CD4-positive, alpha-beta T cell treated with Interleukin-10 for 1 hour (primary cell): ENCODE measurements at places on chromosomes 4 and X.
A peak's percentile ranks its signal among the peaks of the same experiment; 100 is the strongest.

- DNase-seq: no peak
Observed at GRCh38 chr4:181018472-181018871, 1224.7 kb upstream of the TENM3 start.

DNA sequence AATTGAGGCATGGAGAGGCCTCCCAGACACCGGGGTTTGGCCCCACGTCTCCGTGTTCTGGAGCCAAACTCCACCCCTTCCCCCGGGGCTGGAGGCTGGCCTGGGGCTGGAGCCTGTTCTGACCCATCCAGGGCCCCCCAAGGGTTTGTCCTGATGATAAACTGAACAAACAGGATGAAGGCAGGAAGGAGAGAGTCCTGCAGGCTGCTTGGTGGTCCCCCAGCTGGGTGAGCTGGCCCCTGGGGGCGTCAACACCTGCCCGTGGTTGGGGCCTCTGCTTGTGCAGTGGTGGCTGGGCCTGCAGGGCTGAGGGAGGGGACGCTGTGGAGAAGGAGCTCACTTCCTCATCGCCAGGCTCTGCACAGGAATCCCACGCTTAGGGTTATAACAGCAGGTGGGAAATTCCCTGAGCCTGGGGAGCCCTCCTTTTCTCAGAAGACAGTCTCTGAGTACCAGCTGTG is 2.3 kb downstream of the SH3TC1 start:
- peak; percentile 52 for DNase-seq

DNA sequence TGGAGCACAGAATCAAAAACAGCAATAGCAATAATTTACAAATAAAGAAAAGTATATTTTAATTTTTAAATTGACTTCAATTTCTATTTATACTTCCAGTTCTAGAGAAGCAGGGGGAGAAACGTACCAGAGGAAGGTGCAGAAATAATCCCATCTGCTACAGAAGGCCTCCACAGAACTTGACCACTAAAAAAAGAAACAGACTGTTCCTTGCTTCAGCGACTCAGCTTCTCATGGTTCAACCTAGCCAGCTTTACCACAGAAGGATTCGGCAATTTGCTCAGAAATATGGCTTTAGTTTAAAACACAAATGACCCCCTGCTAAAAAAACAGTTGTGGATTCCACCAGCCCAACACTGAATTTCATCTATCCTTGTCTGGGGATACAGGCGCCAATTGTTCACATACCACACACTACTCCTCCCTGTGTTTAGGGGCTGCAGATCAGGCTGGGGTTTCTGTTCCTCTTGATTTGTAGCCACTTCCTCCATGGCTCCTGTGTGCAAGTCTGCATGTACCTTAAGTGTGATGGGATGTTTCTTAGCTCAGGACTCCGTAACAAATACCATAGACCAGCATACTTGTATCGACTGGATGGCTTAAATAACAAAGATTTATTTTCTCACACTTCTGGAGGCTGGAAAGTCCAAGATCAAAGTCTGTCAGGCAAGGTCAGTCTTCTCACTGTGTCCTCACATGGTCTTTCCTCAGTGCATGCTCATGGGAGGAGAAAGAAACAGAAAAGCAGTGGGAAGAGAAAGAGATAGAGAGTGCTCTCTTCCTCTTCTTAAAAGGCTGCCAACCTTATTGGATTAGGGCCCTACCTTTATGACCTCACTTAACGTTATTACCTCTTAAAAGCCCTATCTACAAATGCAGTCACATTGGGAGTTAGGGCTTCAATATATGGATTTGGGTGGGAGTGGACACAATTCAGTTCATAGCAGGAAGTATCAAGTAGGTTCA is 79.1 kb downstream of the AMOT start:
- no peak for DNase-seq

GRCh38 chr4:137422666-137423065 is 109.6 kb downstream of the PCDH18 start:
- DNase-seq: no peak

DNA sequence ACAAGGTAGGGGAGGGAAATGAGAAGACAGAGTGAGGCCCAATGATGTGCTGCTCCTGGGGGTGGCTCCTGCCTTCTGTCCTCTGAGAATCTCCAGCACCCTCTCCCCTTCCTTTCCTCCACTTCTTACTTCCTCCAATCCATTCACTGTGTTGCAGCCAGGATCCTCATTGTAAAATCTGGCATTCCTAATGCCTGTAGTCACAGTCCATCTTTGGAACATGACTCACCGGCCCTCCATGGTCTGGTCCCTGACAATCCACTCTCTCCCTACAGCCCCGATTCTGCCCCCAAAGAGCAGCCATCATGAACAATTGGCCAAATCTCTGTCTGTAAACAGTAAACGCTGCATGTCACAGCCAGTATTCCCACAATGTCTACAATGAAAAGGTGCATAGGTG is 72.9 kb downstream of the CLNK start:
- no peak for DNase-seq

- DNase-seq: no peak
Observed at GRCh38 chr4:1850276-1850675, 5.7 kb downstream of the LETM1 start.

GRCh38 chr4:149708513-149709130 is 107.0 kb downstream of the IQCM start:
- no peak for DNase-seq

DNA sequence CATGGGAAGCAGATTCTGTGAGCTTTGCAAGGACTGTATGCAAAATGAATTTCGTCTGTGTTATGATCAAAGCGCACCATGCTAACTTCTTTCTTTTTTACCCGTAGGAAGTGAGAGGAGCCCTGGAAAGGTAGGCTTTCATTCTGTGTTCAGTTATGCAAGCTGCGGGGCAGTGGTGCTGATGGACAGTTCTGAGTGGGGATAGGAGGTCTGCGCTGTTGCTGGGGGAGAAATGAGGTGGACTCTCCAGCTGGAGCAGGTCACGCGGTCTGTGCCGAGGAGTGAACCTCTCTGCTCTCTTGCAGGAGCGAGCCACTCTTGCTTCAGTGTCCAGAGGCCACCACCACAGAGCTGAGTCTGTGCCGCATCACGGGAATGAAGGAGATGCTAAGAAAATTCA is 4.5 kb downstream of the TRIML1 start:
- no peak for DNase-seq

DNA sequence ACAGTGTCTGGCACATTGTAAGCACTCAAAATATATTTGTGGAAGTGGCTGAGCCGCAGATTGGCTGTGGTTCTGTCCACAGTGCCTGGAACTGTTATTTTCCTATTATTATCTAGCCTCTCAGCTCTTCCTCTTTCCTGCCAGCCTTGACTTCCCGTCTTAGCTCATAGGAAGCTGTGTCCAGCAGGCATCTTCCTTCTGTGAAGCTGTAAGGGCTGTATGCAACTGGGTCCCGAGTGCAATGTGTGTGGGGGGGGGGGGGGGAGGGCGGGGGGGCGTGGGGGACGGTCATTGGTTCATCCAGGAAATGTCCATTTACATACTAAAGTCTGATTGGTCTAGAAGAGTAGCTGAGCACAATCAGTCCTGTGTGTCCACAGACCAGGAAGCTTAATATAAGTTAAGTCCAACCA is 210.7 kb downstream of the PDGFRA start:
- peak; percentile 0 for DNase-seq

DNA sequence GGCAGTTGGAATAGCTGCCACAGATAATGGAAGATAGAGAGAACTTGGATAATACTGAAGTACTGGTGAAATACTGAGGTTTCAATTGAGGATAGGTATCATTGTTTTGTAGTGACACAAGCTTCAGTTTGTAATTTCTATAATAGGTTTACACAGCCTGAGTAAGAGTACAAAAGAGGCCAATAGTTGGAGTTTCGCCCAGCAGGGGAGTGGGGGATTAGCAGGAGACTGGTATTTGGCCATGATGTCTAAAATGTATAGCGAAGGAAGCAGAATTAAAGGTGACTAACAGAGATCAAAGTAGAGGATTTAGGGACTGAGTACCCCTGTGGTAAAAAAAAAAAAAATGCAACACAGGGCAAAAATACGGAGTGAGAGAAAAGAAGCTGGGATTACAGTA is 129.5 kb downstream of the KCTD8 start:
- no peak for DNase-seq

DNA sequence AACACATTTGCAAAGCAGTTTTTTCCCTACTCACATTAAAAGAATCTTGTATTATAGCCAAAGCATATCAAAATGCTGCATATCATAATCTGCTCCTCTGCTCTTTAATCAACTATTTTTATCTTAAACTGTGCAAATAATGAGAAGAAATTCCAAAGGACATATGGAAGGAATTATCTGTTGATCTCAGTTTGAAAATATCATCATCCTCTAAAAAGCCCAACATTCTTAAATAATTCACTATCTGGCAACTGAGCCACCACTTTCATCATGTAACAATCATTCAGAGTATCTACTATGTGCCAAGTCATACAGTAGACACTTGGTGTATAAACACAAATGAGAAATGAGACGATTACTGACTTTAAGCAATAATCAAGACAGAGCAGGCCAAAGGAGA is 63.0 kb downstream of the PRSS12 start:
- no peak for DNase-seq

- no peak for DNase-seq
Observed at GRCh38 chr4:94909645-94910044, 151.9 kb downstream of the BMPR1B start.

- DNase-seq: no peak
Observed at GRCh38 chr4:94959307-94959706, 201.6 kb downstream of the BMPR1B start.

DNA sequence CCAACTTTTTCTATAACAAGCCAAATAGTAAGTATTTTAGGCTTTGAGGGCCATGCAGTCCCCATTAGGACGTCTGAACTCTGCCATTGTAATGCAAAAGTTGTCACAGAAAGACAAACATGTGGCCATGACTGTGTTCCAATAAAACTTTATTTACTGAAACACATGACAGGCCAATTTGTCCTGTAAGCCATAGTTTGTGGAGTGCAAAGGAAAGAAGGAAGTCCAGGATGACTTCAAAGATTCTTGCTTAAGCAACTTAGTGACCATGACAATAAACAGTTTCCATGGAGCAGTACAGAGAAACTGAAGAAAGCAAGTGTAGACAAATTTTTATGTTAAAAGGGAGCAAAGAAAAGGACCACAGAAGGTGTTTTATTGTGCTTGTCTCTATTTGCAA is 35.0 kb upstream of the MYOZ2 start:
- no peak for DNase-seq

- no peak for DNase-seq
Observed at GRCh38 chr4:38231626-38232025, 271.4 kb downstream of the PTTG2 start.

DNA sequence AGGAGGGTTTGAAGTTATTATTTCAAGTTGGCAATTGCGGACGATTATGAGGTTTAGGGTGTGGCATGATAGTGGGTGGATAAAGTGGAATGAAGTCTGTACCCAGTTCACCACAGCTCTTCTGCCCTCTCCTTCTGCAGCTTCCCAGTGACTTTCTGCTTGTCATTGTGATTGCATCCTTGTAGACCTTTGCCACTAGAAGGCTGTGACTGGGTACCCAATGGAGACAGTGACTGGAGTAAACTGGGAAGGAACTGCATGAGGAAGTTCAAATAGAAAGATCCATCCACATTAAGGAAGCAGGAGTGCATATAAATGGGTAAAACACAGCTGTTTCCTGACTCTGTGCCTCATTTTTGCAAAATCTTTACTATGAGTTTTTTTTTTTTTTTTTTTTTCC is 53.5 kb upstream of the SPANXN3 start:
- no peak for DNase-seq

GRCh38 chr4:140450352-140450751 is 22.9 kb upstream of the CLGN start:
- no peak for DNase-seq

GRCh38 chrX:127558811-127559210 is 493.4 kb downstream of the ACTRT1 start:
- no peak for DNase-seq

GRCh38 chrX:38000706-38001105 is 5.6 kb upstream of the SYTL5 start:
- no peak for DNase-seq

DNA sequence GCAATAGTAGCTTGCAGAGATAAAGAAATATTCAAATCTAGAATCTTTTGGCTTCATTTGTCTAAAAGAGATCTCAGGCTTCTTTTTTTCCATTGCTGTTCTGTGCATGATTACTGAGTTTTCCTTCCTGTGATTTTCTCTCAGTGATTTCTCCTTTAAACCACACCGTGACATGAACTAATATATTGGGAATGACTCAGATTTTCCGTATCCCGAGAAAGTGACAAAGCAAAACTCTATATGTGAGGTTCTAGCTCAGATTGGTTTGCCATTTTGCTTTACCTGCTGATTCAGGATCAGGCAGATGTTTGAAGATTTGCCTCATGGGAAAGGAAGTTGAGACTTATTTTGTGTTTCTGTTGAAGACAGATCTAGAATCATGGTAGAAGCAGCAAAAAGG is 59.4 kb downstream of the MTHFD2L start:
- DNase-seq: no peak

DNA sequence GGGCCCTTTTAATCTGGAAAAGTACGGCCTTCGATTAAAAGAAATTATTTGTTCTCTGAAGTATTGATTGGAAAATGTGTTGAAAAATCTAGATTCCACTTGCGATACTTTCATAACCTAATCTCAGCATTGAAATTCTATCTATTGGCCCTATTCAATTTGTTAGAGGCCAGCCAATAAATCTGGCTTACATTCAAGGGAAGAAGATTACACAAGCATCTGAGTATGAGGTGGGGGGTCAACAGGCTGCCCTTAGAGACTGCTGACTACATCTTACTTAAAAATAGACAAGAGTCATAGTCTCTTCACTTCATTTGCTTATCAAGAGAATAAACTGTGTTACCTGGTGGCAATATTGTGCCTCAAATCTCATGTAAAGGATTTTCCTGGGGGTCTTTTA is 248.0 kb upstream of the KCNIP4 start:
- DNase-seq: no peak

DNA sequence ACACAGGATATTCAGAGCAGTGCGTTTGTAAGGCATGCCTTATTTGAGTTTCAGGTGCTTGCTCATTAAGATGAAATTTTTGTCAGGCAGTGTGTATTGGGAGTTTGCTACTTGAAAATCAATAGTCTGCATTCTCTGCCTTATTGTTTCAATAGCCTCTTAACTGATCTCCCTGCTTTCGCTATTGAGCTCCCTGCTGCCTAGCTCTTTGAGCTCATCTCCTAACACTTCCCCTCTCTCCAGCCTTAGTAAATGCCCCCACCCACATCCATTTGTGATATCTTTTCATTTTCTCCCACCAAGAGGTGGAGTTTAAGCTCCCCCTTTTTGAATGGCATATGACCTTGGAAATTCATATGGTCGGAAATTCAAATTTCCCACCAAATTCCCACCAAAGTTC is 256.6 kb downstream of the IL1RAPL1 start:
- no peak for DNase-seq

GRCh38 chrX:136034668-136035067 is 49.4 kb downstream of the SLC9A6 start:
- DNase-seq: no peak

- peak; percentile 95 for DNase-seq
Observed at GRCh38 chrX:118345464-118346257, at the start of gene WDR44. Gene WDR44 (plus strand): TSS chrX:118346106. CDS start chrX:118346504, 398 bp downstream.

DNA sequence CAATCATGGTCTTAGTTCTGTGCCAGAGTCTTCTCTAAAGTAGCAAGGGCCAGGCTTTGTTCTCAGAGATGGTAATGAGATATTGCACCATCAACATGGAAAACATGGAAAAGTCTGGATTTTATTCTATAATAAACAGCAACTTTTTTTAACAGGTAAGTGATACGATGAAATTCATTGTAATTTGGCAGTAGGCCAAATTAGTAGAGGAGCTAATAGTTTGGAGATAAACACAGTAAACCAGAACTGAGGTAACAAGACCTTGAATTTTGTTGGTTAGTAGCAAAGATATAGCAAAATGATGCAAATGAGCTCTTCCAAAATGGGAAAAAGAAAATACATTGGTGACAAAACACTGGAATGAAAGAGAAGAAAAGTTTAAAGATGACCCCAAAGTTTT is 126.6 kb downstream of the TET2 start:
- DNase-seq: no peak

GRCh38 chrX:134909261-134909660 is 81.5 kb upstream of the SMIM10 start:
- DNase-seq: no peak
